ENCODE measurements at places on chromosomes 3 and 15. TPM values are rescaled to one million over a fixed set of nuclear protein-coding genes. Genes with fewer than 3 reads are reported as not detected.

The TIMP4 gene
- 14.6 TPM for total RNA-seq

The TRAT1 gene
- not detected for total RNA-seq

The SNX4 gene
- total RNA-seq, result 20.0 TPM

The LIPH gene
- 7.2 TPM for total RNA-seq

The DPPA2 gene
- not detected for total RNA-seq

The ERC2 gene
- 0.10 TPM for total RNA-seq

The B3GALNT1 gene
- total RNA-seq, result 0.11 TPM

The MKRN2OS gene
- not detected for total RNA-seq

The ACSBG1 gene
- 0.20 TPM for total RNA-seq

The GREM1 gene
- total RNA-seq, result 21.2 TPM

The ST8SIA2 gene
- 0.57 TPM for total RNA-seq

The SCN5A gene
- total RNA-seq, result 1.3 TPM

The UROC1 gene
- not detected for total RNA-seq

The DNAJC19 gene
- 25.1 TPM for total RNA-seq

The RAD18 gene
- 19.3 TPM for total RNA-seq

The PYGO1 gene
- total RNA-seq, result 8.9 TPM

The NFKBIZ gene
- 7.8 TPM for total RNA-seq

The RPSA gene
- 2,543 TPM for total RNA-seq

All from A549 treated with DMSO at 1 μM for 4 hours (cell line).